RPMI7951 (cell line): ENCODE measurements at places on chromosomes 12 and 14. TPM values are rescaled to one million over a fixed set of nuclear protein-coding genes. Genes with fewer than 3 reads are reported as not detected.

DNA sequence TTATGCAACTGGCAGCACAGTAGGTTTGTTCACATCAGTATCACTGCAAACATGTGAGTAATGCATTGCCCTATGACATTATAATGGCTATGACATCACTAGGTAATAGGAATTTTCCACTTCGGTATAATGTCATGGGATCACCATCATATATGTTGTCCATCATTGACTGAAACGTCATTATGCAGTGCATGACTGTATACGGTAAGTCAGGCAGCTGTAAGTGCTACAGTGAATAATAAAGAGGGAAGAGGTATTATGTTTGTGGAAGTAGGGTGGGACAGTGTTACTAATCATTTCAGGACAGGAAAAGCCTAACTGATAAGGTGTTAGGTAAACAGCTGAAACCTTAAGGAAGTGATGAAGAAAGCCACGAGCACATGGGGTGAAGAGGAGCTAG lies 68.1 kb downstream of the ANO4 start:
- DNase-seq, result no peak

GRCh38 chr12:48969833-48970701 lies 1.5 kb downstream of the WNT10B start:
- DNase-seq, result no peak

GRCh38 chr14:71585361-71585760 lies 346.9 kb upstream of the RGS6 start:
- no peak for DNase-seq

DNA sequence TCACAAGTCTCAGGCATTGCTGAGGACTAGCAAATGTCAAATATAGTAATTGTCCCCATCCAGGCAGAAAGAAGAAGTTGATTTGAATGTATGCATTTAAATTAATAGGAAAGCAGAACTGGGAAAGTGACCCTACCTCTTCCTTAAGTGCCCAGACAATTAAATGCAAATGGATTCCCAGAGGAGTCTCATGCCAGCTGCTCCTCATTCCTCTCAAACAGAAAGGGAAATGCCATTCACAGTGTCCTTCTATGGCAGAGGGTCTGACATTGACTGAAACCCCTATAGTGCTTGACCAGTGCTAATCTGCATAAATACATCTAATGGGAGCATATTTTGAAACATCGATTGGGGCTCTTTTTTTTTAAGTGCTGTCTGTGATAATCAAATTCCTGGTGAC lies 292.4 kb upstream of the SEL1L start:
- DNase-seq, result no peak

- DNase-seq, result peak; percentile 92
These were observed 165.6 kb downstream of the ZFP36L1 start for GRCh38 chr14:68627050-68627867.

DNA sequence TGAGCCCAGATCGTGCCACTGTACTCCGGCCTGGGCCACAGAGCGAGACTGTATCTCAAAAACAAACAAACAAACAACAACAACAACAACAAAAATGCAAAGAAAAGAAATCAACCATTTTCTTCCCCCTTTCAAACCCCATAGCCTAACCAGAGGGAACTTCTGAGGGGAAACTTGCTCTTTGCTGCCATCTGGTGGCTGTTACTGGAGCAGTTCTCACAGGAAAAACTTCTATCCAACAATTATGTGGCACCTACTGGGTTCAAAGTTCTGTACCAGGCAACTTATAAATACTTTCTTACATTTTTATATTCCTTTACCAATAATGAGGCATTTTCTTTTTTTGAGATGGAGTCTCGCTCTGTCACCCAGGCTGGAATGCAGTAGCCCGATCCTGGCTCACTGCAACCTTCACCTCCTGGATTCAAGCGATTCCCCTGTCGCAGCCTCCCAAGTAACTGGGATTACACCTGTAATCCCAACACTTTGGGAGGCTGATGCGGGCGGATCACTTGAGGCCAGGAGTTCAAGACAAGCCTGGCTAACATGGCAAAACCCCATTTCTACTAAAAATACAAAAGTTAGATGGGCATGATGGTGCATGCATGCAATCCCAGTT lies 50.9 kb upstream of the BICDL1 start:
- peak; percentile 47 for DNase-seq

- DNase-seq, result no peak
These were observed 183.4 kb upstream of the PPFIA2 start for GRCh38 chr12:81942594-81942993.

DNA sequence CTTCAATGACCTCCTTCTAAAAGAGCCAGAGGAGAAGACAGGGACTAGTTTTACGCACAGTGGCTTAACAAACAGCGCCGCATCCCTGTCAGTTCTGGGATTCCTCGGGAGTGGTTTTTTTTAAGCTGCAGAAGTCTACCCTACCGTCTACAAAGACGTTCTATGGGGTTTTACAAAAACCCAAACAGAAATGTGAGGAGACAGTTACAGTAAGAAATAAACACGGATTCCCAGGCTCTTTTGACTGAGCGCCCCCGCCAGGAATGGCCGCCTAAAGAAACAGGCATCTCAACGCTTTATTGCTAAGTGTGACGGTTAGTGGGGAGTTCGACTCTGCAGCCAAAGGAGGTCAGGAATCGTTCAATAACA lies 484 bp downstream of the ALKBH1 start:
- DNase-seq, result peak; percentile 47

Gene OR8S1
- not detected in 2 replicates for total RNA-seq

Gene SYCP3
- total RNA-seq, result 0.20 TPM in 1 of 2 replicates, not detected in the other

- DNase-seq, result no peak
These were observed 51.1 kb downstream of the TMTC1 start for GRCh38 chr12:29732593-29732992.

Gene FRMD6
- 98.9 and 127 TPM in 2 replicates for total RNA-seq

Gene RPL10L
- not detected in 2 replicates for total RNA-seq

GRCh38 chr12:6763380-6763779 lies 2.8 kb upstream of the PTMS start:
- DNase-seq, result no peak

Gene MANSC1
- total RNA-seq, result 3.3 and 8.5 TPM in 2 replicates

GRCh38 chr14:103688906-103689902 lies 26.0 kb downstream of the XRCC3 start:
- DNase-seq, result peak; percentile 49

GRCh38 chr14:64510825-64511671 lies 6.5 kb downstream of the ZBTB1 start:
- peak; percentile 61 for DNase-seq

Gene CLEC1B
- not detected in 2 replicates for total RNA-seq

- DNase-seq, result peak; percentile 51
These were observed 40.6 kb downstream of the SLC15A4 start for GRCh38 chr12:128783129-128783574.

DNA sequence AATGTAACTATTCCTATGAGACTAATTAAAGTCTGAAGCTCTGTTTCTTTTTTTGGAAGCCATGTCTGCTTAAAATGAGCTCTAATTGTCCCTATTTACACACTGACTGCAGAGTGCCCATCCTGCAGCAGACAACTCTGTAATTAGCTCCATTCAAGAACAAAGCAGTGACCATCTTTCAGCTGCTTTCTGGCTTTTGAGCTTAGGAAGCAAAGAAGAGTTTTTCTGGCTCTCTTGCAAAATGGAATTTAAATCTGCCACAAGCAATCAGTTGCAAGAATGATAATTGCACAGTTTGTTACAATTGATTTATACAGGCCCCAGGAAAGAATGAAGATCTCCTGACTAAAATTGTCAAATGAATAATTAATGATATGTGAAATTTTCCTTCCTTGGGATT lies 83.4 kb downstream of the GAS2L3 start:
- no peak for DNase-seq

Gene BEST3
- not detected in 2 replicates for total RNA-seq

DNA sequence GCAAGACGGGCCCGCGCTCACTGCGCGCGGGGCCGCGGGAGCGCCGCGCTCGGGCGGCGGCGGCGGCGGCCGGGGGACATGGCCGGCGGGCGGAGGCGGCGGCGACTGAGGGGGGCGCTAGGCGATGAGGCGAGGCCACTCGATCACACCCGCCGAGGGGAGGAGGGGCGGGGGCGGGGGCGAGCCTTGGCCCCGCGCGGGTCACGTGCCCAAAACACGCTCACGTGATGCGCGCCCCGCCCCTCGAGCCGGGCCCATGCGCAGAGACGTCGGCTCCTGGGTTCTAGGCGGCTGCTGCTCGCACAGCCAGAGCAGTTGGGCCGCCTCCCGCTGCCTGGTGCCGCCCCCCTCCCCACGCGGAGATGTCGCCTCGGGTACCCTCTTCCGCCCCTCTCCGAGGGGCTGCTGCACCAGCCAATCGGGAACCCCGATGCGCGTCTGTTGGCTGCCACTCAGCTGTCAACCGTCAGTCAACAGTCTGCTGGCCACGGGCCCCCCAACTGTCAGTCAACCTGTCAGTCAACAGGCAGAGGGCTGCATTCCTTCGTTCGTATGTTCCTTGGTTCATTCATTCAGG lies at the start of gene SPPL3:
TSS of gene SPPL3 (minus strand) at position 162 of the 577 bp plus-strand sequence. CDS start 491 bp downstream, outside the sequence.
- DNase-seq, result peak; percentile 79

DNA sequence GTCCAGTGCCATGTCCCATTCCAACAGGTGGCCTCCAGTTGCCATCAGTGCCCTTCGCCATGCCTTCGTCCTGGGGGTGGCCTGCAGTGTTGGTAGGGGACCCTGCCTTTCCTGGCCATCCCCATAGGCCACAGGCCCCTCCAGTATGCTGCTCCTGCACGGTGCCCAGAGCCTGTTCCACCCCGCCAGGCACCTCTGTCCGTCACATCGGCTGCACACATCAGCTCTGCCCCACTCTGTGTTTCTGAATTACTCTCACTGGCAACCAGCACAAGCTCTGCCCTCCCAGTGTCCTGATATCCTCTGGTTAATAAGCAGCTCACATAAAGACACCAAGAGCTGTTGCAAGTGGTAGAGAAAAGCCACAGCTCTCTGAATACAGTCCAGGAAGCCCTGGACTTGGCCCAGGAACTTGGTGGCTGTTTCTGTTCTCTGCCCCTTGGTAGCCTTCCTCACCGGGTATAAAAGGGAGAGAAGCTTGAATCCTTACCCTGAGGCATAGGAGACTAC lies 31.3 kb upstream of the ATP2A2 start:
- DNase-seq, result peak; percentile 26

DNA sequence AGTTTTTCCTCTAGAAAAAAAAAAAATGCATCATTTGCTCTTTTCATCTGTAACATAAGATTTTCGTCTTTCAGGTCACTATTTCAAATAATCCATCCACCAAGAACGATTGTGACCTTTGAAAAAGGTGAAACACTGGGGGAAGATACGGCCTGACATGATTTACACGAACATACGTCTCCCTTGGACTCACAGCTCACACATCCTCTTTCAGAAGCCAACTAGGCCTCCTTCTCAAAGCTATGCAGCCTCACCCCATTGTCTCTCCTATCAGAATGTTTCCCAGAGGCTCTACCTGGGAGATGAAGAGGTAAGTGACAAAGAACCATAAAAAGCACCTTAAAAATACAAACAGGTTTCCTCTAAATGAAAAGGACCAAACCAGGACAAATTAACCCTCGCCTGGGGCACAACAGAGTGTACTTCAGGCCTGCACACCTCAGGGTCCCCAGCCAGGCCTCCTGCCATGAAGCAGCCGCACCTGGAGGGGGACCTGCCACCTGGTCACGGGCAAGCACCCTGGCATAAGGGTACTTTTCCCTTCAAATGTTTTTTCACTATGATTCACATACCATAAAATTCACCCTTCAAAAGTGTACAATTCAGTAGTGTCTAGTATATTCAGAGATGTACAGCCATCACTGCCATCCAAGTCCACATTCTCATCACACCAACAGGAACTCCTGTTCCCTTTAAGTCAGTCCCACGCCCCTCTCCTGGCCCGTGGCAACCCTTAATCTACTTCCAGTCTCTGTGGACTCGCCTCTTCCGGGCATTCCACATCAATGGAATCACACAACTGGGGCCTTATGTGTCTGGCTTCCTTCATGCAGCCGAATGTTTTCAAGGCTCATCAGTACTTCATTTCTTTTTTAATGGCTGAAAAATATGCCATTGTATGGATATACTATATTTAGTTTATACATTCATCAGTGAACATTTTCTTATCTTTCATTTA lies 5.4 kb downstream of the SLC15A4 start:
- peak; percentile 64 for DNase-seq

Gene CCDC77
- total RNA-seq, result 23.3 and 24.6 TPM in 2 replicates

GRCh38 chr12:4288296-4289131 lies 15.0 kb downstream of the CCND2 start:
- no peak for DNase-seq

DNA sequence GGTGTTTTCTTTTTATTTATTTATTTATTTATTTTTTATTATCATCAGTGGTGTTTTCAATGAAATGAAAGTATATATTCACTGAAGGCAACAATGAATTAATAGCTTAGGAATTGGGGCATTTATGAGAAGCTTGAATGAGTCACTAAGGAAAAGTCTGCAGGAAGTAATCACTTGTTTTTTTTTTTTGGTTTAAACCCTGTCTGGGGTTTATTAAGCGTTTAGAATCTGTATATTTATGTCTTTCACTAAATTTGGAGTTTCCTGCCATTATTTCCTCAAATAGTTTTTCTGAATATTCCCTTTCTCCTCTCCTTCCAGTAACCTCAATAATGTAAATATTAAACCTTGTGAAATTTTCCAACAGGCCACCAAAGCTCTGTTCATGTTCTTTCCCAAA lies 85.5 kb downstream of the TESC start:
- DNase-seq, result no peak

Gene RNASE3
- total RNA-seq, result not detected in 2 replicates
